ENCODE measurements at places on chromosomes 6 and 20.

DNA sequence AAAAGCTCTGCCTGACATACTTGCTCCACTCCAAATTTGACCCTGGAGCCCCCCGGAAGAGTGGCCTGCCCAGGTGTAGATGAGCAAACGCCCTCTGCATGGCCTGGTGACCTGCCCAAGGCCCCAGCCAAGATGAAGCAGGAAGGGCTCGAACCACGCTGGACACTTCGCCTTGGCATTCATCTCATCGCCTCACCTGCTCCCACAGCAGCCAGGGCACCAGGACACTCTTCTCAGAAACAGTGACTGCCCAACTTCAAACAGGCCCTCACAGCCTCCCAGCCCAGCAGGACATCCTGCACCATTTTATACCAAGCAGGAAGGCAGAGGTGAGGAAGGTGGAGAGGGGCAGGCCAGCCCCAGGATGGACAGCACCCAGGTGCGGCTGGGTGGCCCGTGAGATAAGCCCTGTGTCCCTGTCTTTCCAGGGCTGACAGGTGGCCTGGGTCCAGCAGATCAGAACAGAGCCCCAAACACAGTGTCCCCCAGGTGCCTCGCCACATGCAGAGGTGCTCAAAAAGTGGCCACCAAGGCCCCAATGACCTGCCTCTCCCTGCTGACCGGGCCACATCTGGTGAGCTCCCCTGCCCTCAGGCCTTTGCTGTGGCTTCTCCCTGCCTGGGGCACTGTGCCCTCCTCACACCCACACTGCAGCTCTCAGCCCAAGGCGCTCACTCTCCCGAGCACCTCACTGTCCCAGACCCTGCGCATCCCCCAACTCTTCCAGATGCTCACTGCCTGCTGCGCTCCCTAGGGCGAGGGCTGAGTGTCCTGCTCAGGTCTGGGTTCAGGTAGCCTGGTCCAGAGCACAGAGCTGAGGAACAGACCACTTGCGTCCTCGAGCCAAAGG lies 7.2 kb downstream of the ACSS1 start:
- DNase-seq = no peak

- peak; percentile 80 for DNase-seq
Measured at GRCh38 chr6:109793792-109794191, 102.7 kb downstream of the FIG4 start.

GRCh38 chr6:159434410-159434809 lies 258.6 kb downstream of the SOD2 start:
- DNase-seq = no peak

- DNase-seq = no peak
Measured at GRCh38 chr6:35343092-35343834, 905 bp downstream of the PPARD start.

- no peak for DNase-seq
Measured at GRCh38 chr6:53128842-53129241, 19.8 kb downstream of the GCM1 start.

DNA sequence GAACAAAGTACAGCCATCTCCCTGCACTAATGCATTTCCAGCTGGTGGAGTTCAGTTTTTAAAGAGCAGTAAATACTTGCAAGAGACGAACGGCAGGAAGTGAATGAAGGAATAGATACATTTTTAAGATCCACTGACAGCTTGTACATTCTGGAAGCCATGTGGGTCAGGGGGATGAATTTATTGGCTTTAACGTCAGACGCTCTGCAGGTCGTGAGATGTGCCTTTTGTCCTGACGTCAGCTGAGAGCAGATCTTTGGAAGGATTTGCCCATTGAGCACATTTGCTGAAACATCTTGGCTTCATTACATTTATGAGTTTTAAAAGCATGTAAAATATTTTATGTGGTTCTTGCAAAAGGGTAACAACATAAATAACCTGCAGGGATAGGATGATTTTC lies 29.5 kb upstream of the SALL4 start:
- DNase-seq = peak; percentile 8

GRCh38 chr6:128259730-128260685 lies 260.4 kb downstream of the PTPRK start:
- no peak for DNase-seq
